ENCODE measurements at places on chromosomes 7 and 10.

DNA sequence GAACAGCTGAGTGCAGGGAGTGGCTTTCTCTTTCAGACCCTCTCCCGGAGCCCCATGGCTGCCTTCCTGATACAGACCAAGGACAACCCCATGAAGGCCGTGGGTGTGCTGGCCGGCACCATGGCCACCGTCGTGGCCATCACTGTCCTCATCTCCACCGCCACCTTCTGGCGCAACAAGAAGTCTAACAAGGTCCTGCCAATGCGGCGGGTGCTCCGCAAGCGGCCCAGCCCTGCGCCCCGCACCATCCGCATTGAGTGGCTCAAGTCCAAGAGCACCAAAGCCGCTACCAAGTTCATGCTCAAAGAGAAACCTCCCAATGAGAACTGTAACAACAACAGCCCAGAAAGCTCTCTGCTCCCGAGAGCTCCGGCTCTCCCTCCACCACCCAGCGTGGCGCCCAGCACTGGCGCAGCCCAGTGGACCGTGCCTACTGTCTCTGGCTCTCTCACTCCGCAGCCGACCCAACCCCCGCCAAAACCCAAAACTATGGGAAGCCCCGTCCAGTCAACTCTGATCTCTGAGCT, 11.2 kb downstream of the LRIT2 start:
- no peak for DNase-seq

GRCh38 chr7:117623606-117624005, 143.8 kb downstream of the CFTR start:
- DNase-seq = no peak

DNA sequence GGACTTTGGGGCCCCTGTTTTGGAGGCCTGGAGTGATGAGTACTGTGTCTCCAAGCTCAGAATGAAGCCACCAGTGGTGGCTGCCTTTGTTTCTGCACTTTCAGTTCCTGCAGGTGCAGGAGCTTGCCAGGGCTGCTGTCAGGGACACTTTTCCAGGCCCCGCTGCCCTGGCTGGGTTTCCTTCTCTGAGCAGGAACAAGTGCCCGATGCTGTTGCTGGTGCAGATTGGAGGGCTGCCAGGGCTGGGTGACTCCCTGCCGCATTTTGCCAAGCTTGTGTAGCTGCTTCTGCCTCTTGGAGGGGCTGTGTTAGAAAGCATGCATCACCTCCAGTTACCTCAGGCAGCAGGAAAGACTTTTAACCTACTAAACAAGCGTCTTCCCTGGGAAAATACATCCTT, 211.1 kb downstream of the MGMT start:
- DNase-seq = no peak

GRCh38 chr7:19024261-19024660, 93.2 kb downstream of the TWIST1 start:
- DNase-seq = no peak

DNA sequence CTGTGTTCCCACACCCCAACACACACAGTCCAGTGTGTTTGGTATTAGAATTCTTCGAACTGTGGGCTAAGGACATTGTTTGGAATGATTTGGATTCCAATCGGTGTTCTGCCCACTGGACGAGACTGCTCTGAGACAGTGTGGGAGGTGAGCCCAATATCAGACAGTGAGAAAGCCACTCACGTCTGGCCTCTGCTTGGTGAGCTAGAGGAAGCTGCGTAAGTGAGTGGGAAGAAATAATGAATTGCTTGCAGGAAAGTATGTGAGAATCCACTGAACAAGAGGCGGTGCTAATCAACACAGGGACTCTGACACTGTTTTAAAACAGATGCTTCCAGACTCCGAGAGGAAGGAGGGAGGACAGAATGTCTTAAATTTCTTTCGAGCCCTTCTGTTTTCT, 675.0 kb upstream of the ANKRD30A start:
- DNase-seq = no peak

GRCh38 chr7:43658718-43659548, 70.4 kb downstream of the COA1 start:
- peak; percentile 43 for DNase-seq

DNA sequence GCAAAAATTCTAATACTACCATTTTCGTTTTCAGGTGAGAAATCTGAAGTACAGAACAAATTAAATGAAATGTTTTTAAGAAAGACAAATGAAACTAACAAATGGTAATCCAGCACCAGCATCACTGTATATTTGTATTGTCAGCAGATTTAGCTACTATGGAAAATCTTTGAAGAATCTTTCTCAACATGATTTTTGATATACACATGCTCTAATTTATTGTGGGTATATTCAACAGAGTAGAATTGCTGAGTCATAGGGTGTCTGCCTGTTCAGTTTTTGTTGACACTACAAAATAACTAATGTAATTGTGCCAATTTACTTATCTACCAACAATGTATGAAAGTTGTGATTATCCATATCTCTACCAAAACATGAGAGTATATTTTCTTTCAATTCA, 437.6 kb downstream of the PCDH15 start:
- no peak for DNase-seq

- no peak for DNase-seq
Observed at GRCh38 chr7:157335236-157335635, 1.6 kb upstream of the DNAJB6 start.

GRCh38 chr10:44281089-44281613, 103.7 kb downstream of the CXCL12 start:
- no peak for DNase-seq

DNA sequence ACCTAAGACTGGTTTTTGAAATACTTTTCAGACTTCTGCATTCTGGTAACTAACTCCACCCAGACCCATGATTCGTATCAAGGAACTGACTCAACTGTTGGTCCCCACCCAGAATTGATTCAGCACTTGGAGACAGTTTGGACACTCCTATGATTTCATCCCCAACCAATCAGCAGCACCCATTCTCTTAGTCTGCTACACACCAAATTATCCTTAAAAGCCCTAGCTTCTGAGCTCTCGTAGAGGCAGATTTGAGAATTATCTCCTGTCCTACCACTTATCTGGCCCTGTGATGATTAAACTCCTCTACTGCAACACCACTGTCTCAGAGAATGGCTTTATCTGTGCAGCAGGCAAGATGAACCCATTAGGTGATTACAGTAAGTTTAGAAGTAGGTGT, 7.7 kb upstream of the GSTO1 start:
- DNase-seq = no peak

GRCh38 chr10:84205853-84206525, 11.7 kb downstream of the CDHR1 start:
- no peak for DNase-seq

DNA sequence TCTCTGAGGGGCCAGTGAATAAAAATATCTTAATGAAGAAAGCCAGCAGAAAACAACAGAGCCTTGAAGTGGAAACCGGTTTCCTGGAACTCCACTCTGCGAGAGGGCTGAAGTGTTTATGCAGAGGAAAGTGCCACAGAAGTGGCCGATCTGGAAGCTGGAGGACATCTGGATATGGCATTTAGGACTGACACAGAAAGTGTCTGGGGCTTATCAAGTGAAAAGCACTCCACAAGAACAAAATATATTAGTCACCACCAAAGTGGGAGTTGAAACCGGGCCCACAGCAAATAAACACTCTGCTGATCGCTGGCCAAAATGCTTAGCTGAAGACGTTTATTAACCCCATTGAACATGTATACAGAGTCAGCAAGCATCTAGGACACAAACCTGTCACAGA, 7.8 kb downstream of the NOD1 start:
- DNase-seq = no peak

- no peak for DNase-seq
Observed at GRCh38 chr10:24981161-24981710, 28.8 kb upstream of the PRTFDC1 start.

DNA sequence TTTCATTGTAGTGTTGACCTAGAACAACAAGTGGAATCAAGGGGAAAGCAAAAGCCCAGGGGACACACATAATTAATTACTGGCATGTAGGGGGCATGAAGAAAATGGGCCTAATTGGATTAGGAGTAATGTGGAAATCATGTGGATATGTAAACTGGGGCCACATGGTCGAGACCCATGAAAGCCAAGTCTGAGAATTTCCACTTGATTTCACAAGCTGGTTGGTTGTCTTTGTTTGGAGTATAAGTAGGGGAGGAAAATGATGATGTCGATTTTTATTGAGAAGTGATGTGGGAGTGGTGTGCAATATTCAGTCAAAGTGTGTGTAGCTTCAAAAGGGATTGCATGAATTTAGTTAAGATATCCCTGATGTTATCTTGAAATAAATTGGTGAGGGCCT, 131.8 kb downstream of the LRRC4 start:
- no peak for DNase-seq

GRCh38 chr7:151212626-151213025, 2.3 kb upstream of the H2BK1 start:
- no peak for DNase-seq

- DNase-seq = no peak
Observed at GRCh38 chr7:100957832-100958421, 8.6 kb downstream of the MUC3A start.

- no peak for DNase-seq
Observed at GRCh38 chr7:114554781-114555537, 140.3 kb downstream of the FOXP2 start.

GRCh38 chr7:11374629-11375028, 401.0 kb downstream of the PHF14 start:
- DNase-seq = no peak

DNA sequence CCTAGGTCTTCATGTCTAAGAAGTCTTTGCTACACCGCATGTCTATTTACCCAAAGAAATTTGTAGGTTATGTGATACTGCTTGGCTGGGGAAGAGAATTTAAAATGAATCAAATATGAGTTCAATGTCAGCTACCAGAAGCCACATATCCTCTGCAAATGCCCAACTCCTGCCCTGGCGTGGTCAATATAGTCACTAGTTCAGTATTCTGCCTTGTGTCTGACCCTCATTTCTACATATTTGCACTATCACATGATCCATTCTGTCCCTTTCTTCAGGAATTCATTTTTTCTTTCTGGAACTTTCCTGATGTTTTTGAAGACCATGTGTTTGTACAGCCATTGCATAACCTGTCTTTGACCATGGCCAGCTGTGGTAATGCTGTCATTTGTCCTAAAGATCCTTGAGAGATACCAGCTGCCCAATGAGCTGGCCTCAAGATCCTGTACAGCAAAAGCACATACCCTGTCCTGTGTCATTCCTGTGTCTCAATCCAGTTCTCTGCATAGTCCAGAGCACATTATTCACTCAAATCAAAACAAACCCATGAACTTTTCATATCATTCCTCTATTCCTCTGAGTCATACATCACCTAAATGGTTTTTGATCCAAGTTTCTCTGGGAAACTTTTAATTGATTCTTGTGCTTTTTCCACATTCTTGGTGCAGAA, 524.5 kb downstream of the PARD3 start:
- no peak for DNase-seq

DNA sequence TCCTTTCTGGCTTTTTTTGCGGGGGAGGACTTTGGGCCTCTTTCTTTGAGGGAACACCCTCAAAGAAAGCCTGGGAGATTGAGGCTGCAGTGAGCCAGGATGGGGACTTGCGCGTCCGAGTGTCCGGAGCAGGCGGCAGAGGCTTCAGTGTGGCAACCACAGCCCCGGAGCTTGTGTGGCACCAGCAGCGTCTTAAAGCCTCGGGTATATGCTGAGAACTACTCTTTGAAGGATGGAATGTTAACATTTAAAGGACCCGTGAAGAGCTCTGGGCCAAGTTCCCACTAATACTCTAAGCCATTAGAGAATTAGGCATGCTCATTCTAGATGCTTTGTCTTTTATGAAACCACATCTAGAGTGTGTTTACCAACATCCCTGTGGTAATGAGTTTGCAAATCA, 168.2 kb downstream of the SEPTIN7 start:
- DNase-seq = no peak

DNA sequence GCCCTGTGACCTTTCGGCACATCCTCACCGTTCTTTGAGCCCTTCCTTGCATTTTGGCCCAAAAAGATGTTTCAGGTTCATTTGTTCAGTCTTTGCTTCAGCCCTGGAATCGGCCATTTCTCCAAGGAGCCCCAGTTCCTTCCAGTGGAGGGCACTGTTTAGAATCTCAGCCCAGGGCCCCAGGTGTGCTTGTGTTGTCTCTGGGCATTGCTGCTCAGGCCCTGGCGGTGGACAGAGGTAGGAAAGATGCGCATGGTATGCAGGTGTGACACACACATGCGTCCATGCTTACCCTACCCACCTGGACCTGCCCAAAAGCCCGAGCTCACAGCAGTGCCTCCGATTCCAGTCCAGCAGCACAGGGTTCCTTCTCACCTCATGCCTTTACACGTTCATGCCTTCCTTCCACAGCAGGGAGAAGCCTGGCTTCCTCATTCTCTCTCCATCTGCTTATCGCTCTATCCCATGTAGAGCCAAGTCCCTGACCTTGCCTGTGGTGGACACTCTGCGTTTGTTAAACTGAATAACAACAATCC, 70.6 kb downstream of the LHPP start:
- DNase-seq = no peak

DNA sequence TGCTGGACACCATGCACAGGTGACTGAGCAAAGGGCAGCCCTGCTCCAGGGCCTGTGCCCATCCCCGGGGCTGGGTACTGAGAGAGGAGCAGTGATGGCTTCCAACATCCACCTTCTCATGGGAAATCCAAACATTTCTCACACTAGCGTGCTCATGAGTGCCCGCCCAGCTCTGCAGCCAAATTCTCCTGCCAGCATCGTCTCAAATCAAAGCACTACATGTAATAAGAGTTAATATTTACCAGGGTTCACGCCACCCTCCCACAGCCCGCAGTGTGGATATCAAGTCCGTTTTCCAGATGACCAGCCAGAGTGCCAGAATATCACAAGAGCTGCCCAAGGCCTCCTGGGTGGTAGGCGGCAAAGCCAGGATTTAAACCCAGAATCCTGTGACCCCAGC, 12.1 kb downstream of the IL15RA start:
- DNase-seq = no peak

DNA sequence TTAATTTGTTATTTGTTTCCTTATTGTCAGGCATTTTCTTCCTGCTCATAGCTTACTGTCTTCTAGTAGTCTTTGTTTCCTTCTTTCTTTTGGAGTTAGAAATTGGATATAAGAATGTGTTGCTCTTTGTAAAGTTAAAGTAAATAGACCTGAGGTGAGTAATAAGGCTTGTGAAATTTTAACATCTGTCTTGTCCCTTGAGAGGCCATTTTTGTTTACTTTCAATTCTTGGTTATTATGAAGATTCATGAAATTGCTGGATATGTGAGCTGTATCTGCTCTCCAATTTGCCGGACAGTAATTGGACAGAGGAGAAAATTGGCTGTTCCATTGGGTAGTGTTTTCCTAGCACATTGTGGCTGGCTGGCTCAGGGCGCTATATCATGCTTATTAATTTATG, 260.7 kb downstream of the EXOC4 start:
- DNase-seq = no peak

- no peak for DNase-seq
Observed at GRCh38 chr7:55273186-55273980, 91.8 kb upstream of the LANCL2 start.

- DNase-seq = no peak
Observed at GRCh38 chr7:11428877-11429581, 403.0 kb downstream of the THSD7A start.

DNA sequence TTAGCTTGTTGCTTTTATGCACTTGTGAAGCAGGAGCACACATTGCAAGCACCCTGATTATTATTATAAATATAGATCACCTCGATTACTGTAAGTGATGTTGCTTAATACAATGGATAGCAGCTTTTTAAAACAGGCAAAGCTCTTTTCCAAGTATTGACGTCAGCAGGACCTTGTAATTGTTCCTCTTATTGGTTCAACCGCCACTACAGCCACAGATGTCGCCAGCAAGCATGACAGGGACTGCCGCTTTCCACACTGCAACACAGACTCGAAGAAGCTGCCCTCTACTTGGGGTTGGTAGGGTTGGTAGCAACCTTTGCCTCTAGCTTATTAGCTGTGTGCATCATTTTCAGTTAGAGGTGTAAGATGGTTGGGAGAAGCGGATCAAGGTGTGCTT, 167.6 kb downstream of the ZNF365 start:
- no peak for DNase-seq

- no peak for DNase-seq
Observed at GRCh38 chr10:26970667-26971066, 109.9 kb upstream of the ABI1 start.
